Bronchial epithelial cell (primary cell): ENCODE measurements at places on chromosomes 7 and 10.

DNA sequence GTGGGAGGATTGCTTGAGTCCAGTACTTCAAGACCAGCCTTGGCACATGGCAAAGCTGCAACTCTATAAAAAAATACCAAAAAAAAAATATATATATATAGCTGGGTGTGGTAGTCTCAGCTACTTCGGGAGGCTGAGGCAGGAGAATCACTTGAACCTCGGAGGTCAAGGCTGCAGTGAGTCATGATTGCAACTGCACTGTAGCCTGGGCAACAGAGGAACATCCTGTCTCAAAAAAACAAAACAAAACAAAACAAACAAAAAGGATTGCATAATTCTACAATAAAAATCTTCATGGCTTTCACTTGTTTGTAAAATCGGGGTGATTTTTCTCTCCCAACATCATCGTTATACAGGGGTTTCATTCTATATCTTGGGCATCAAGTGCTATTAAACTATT is 35.1 kb downstream of the GUSB start:
- DNase-seq = peak; percentile 60

DNA sequence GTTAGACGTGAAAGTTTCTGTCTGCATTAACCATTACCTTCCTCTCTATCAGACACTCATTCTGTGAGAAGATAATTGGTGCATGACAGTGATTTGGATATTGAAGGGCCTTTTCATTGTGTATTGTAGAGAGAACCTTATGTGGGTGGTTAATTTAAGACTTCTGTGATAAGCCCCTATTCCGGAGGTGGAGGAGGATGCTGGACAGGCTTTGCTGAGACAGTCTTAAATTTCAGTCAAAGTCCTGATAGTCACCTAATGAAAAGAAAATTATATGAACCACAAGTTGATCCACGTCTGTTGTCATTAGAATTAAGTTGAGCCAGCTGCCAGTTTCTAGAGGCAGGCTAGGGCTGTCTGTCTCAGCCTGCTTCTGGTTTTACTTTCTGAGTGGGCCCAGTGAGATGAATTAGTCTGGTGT is 62.9 kb downstream of the CELF2 start:
- no peak for DNase-seq

GRCh38 chr7:91082852-91083495 is 181.3 kb upstream of the FZD1 start:
- DNase-seq = peak; percentile 30

- DNase-seq = no peak
These were observed 9.2 kb upstream of the FGFR2 start for GRCh38 chr10:121607310-121608055.

- no peak for DNase-seq
These were observed 31.9 kb downstream of the EBF3 start for GRCh38 chr10:129932182-129932581.

DNA sequence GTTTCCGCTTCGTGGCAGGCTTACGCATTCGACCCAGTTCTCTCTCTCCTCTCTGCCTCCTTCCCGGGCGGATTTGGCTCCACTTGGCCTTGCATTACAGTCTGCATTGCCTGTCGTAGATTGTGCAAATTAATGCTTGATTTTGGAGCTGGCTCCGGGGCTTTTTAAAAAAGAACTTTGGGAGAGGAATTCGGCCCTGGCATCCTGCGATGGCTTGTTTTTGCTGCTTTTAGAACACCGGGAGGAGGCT is 767 bp downstream of the EIF4EBP2 start:
- no peak for DNase-seq
